NCI-H510A (cell line): ENCODE measurements at places on chromosomes 3 and 15.

DNA sequence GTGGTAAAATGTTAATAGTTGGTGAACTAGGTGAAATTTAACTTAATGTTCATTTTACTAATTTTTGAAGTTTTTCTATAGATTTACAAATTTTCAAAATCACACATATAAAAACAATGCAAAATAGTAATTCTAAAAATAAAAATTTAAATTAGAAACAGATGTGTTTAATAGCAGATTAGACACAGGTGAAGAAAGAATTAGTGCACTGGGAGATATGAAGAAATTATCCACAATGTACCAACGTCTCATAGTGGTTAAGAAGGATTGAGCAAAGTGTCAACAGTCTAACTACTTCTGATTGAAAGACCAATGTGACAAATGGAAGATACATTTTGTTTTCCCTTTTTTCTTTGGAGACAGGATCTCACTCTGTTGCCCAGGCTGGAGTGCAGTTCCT, 26.5 kb downstream of the SPG11 start:
- no peak for DNase-seq

DNA sequence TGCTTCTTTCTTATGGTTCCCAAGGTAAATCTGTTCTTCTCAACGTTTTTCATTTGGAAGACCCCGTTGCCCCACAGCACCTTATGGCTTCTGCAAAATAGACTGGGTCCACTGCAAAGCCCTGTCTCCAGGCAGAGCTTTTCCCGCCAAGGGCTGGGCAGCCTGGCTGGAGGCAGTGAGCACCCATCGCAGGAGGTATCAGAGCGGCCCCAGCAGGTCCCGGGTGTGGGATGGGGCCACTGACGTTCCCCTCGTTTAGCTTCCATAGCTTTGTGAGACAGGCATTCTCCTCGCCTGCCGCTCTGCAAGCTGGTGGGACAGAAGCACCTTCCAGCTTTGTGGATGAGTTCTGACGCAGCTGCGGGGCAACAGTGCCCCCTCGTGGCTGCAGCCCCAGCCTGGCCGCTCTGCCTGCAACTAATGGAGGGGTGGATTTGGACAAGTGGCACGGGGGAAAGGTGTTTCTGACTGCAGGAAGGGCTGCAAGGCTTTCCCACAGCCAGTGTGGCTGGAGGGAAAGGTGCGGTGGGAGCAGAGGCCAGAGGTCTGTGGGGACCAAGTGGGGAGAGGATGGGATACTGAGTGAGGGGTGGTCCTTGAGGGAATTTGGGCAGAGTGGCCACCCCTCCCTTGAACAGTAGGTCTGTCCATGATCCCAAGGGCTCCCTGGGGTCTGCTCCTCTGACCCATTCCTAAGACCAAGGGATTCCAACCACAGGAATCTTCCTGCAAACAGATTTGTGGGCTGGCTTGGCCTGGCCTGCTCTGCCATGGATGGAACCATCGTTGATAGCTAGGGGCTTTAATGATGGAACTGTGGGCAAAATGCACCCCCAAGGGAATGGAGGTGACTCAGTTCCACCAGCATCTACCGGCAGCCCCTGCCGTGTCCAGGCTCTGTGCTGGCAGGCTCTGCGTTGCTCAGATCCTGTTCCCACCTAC, 99.4 kb downstream of the FBLN2 start:
- peak; percentile 67 for DNase-seq

DNA sequence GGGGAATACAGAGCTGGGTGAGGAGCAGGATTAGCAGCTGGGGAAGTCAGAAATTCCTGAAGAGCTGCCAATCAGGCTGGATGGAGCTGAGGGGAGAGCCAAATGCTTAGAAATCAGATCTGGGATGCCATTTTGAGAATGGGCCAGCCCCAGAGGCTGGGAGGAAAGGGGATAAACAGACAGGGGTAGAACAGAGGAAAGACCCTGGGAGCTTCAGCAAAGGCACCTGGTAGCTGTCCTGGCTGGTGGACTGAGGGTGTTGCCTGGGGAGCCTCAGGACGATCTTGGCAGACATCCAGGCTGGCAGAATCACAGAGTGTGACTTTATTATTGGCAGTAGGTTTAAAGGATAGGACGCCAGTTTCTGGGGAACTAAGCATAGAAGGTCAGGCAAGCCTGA, 97.8 kb downstream of the SQOR start:
- no peak for DNase-seq

GRCh38 chr3:116247605-116248004, 197.7 kb downstream of the LSAMP start:
- DNase-seq, result no peak

GRCh38 chr3:139157161-139157932, 112.7 kb upstream of the PRR23C start:
- no peak for DNase-seq

DNA sequence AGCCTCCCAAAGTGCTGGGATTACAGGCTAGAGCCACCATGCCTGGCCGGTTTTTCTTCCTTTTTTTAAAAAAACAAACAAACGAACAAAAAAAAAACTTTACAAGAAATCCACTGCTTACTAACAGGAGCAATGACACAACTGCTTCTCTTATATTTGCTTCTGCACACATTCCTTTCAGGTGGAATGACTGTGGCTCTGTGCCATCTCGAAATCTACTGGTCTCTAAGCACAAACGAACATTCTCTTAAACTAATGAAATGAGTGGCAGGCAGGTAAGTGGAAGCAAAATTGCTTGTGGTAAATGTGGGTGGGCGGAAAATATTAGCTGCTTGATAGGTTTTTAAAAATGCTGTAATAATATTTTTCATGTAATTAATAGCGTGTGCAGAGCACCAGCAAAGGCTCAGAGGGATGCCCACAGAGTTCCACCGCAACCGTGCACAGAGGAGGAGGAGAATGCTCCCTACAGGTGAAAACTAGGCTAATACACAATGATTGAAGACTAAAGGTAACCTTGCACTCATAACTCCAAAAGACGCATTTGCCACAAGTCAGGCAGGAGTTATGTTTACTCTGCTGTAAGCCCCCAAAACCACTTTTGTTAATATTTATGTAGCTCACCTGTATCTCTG, 77.4 kb downstream of the LSAMP start:
- no peak for DNase-seq

GRCh38 chr3:144662729-144663128, 691.1 kb downstream of the DIPK2A start:
- no peak for DNase-seq

- DNase-seq, result no peak
These were observed 266.4 kb upstream of the TBC1D5 start for GRCh38 chr3:18008706-18009368.

- no peak for DNase-seq
These were observed 185.9 kb upstream of the CADM2 start for GRCh38 chr3:84772841-84773240.
